Stimulated activated CD8-positive, alpha-beta memory T cell treated with anti-CD3 and anti-CD28 coated beads, Interleukin-4, amount 100 ng/mL, for 1 hour (primary cell): ENCODE measurements at places on chromosomes 7 and 10.

DNA sequence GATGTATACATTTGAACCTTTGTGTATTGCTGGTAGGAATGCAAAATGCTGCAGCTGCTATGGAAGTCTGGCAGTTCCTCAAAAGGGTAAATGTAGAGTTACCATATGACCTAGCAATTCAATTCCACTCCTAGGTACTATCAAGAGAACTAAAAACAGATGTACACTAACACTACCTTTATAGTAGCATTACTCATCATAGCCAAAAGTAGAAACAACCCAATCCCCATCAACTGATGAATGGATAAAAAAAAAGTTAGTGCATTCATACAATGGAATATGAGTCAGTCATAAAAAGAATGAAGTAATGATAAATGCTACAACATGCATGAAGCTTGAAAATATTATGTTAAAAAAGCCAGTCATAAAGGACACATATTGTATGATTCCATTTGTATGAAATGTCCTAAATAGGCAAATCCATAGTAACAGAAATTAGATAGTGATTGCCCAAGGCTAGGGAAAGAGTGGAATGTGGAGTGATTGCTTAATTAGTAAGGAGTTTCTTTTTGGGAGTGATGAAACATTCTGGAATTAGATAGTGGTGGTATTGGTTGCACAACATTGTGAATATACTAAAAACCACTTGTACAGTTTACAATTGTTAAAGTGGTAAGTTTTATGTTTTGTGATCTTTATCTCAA lies 96.4 kb upstream of the AOAH start:
- DNase-seq, result no peak

DNA sequence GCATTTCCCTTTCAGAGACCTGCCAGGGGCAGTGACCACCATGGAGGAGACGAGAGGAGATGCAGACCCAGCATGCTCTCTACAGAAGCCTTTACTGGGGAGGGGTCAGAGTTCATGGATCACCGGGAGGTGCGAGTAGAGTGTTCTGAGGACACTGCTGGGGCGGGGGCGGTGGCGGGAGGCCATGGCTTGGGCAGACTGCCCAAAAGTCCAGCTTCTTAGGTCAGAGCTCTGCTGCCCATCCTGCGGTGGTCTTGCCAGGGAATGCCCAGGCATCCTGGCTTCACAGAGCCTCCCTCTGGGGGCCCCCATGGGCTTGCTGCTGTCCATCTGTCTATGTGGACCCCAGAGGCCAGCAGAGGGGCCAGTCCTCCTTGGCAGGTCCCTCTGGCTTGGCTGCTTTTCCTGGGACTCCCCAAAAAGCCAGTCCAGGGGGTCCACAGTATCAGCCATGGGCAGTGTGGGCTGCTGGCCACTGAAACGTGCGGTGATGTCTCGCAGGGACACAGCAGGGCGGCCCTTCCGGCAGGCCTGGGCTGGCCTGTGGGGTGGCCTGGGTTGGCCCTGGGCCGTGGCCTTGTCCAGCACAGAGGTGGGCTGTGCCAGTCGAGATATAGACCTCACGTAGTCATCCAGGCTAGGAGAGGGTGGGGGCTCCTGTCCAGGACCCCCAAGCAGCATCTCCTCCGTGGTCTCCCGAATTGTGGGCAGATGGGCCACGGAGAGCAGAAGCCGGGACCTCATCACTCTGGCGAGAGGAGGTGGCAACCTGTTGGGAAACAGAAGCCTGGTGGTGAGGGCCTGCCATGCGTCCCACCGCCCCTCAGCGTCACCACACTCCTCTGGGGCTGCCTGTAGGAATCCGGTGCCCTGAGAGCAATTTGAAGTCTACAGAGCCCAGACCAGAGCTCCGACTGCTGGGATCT lies 1.1 kb downstream of the DEPP1 start:
- no peak for DNase-seq

- no peak for DNase-seq
Measured at GRCh38 chr10:122078326-122078725, 89.4 kb downstream of the TACC2 start.

DNA sequence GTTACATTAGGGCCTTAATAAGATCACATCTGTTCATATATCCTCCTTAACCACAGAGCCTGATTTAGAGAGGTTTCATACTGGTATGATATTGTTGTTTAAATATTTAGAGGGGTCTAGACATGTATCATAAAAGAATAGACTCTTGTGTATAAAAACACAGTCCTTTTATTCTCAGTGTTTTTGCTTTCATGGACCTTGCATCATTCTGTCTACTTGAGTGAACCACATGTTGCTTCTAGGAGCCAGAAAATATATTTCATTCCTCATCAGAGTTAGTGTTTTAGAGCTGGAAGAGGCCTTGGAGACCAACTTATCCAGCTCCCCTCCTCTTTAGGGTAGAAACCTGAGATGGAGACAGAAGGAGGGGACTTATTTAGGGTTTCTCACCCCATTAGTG lies 312.8 kb downstream of the LRMDA start:
- DNase-seq, result no peak

- no peak for DNase-seq
Measured at GRCh38 chr7:143388491-143389101, 7.5 kb downstream of the ZYX start.

DNA sequence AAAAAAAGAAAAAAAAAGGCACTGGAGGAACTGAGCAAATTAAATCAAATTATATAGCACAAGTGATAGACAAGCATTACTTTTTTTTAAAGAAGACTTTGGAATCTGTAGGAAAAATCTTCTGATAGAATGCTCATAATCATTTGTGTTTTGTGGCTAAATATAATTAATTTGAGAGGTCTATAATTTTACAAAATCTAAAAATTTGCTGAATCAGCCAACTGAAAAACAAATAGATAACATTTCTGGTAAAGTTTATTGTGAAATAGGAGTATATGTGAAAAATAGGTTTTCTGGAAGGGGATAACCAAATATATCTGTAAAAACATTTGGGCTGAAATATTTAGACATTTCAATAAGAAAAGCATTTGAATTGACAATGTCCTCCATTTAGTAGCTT lies 844.9 kb upstream of the COBL start:
- no peak for DNase-seq

GRCh38 chr10:100522945-100523344 lies 3.3 kb upstream of the SEC31B start:
- no peak for DNase-seq

DNA sequence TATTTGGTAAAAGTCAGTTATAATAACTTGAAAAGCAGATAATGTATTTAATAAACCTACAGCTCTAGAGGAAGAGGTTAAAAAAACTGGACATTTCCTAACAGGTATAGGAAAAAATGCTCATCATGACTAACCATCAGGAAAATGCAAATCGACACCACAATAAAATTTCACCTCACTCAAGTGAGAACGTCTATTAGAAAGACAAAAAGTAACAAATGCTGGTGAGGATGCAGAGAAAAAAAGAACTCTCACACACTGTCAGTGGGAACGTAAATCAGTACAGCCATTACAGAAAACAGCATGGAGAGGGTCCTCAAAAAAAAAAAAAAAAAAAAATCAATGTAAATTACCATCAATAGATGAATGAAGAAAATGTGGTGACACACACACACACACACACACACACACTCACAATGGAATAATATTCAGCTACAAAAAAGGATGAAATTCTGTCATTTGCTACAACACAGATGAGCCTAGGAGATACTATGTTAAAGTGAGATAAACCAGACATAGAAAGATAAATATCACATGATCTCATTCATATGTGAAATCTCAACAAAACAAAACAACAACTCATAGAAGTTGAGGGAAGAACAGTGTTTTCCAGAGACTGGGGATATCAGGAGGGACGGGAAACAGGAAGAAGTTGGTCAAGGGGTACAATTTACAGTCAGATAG lies 20.1 kb downstream of the EPC1 start:
- no peak for DNase-seq

- DNase-seq, result no peak
Measured at GRCh38 chr10:32938554-32939061, 19.4 kb downstream of the ITGB1 start.

DNA sequence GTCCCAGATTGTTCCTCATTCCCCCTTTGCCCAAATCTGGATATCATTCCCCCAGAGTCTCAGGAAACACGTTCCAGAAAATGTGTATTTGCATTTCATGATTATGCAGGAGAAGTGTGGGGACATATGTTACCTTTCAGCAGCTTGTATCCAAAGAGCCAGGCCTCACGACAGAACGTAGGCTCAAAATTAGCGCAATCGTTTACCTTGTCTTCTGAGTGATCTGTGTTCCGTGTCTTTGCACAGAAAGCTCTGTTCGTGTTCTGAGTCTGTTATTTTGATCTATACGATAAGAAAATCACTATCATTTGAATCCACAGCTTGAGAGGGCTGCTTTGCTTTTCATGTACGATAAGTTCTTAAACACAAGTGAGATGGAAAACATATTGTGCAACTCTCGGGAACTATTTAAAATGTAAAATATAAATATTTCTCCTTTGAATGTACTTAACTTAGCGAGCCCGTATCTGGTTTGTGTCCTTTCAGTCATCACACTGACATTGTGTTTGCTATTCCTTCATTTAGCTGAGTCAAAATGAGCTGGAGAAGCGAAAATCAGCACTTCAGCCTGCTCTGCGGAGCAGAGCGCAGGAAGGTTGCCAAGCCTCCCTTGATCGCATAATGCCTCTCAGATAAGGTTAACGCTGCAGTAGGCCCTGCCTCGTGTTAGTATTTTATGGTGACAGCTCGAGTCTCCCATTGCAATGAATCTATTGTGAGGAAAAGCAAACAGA lies 80.2 kb upstream of the CACNB2 start:
- no peak for DNase-seq

DNA sequence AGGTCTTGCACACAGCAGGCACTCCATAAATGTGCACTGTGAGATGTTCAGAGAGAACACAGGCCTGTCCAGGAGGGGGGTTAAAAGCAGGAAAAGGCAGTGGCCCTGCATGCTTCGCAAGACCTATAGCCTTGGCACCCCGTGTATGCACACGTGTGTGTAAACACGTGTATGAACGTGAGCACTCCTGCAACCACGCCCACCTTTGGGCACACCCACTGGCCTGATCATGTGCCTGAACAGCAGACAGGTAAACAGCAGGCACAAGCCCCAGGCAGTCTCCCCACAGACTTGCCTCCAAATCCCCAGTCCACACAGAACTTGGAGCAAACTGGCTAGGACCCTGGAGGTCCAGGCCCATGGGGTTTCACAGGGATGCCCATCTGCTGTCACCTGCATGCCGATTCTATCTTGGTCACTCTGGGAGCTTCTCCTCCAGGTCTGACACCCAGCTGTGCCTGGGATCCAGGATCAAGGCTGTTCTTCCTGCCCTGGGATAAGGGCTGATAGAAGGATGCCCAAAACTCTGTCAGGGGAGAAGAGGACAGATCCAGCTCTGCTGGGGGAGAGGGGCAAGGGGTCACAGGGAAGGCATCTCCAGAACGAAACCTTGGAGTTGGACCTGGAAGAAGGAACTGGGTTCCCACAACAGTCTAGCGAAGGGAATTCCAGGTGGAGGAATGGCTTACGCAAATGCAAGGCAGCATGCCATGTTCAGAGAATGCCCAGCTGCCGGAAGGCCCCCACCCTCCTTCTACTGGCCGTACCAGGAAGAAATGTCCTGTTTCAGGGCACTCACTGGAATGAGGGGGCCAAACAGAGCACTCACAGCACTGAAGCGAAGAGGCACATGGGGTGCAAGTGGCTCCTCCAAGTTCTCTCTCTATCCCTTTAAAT lies 14.3 kb upstream of the ZMIZ1 start:
- DNase-seq, result no peak

GRCh38 chr10:1731592-1731991 lies 5.7 kb downstream of the ADARB2 start:
- no peak for DNase-seq

DNA sequence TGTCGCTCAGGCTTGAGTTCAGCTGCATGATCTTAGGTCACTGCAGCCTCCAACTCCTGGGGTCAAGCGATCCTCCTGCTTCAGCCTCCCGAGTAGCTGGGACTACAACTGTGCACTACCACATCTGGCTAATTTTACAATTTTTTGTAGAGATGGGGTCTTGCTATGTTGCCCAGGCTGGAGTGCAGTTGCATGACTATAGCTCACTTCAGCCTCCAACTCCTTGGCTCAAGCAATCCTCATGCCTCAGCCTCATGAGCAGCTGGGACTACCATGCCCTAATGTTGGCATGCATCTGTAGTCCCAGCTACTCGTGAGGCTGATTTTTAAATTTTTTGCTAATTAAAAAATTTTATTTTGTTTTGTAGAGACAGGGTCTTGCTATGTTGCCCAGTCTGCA lies 101.9 kb upstream of the NPTX2 start:
- no peak for DNase-seq
